ENCODE measurements at places on chromosomes 6 and 20. TPM values are rescaled to one million over a fixed set of nuclear protein-coding genes. Genes with fewer than 3 reads are reported as not detected.

Gene SMOC2
- not detected for total RNA-seq

Gene PSMB1
- 267 TPM for total RNA-seq

Gene BPIFB1
- total RNA-seq: not detected

Gene TTBK1
- 0.67 TPM for total RNA-seq

Gene ID4
- 16.3 TPM for total RNA-seq

Gene CDH26
- total RNA-seq: 0.29 TPM

Gene CDC40
- 15.1 TPM for total RNA-seq

Gene ARID1B
- 59.0 TPM for total RNA-seq

Gene MAFB
- 3.5 TPM for total RNA-seq

Gene DEFB110
- total RNA-seq: not detected

Gene NKX2-4
- not detected for total RNA-seq

Gene IL17F
- total RNA-seq: not detected

Gene OOEP
- 0.41 TPM for total RNA-seq

Gene EPPIN
- not detected for total RNA-seq

Gene SPATS1
- not detected for total RNA-seq

Gene UFL1
- total RNA-seq: 23.8 TPM

Gene C20orf144
- total RNA-seq: not detected

Gene TMEM74B
- total RNA-seq: 4.5 TPM

Gene CLPSL1
- not detected for total RNA-seq

Gene FRMD1
- not detected for total RNA-seq

Gene KCNK16
- total RNA-seq: not detected

Gene SSTR4
- total RNA-seq: not detected

Gene ENPP5
- 6.6 TPM for total RNA-seq

Gene SGK2
- 0.54 TPM for total RNA-seq

Gene KIF13A
- 23.3 TPM for total RNA-seq

Gene RSPH9
- 0.41 TPM for total RNA-seq

Gene CCDC167
- 82.7 TPM for total RNA-seq

Gene PCED1A
- 30.4 TPM for total RNA-seq

Gene IRAK1BP1
- total RNA-seq: 4.5 TPM

Gene BHLHE23
- total RNA-seq: not detected

Gene SLC17A3
- total RNA-seq: not detected

Gene TNFRSF6B
- total RNA-seq: 119 TPM

Gene CDH4
- 50.9 TPM for total RNA-seq

Gene MOXD1
- total RNA-seq: 22.6 TPM

Gene SMPDL3A
- total RNA-seq: 6.3 TPM

Gene SEL1L2
- not detected for total RNA-seq

Gene FOXA2
- total RNA-seq: 0.04 TPM

Gene HLA-DRB1
- 4.0 TPM for total RNA-seq

Gene CGA
- not detected for total RNA-seq

Gene CRISP2
- total RNA-seq: not detected

Gene PNLDC1
- total RNA-seq: not detected

Gene GRIK2
- 0.13 TPM for total RNA-seq

Data from kidney epithelial cell (primary cell).